ENCODE measurements at places on chromosomes 1 and 21.

DNA sequence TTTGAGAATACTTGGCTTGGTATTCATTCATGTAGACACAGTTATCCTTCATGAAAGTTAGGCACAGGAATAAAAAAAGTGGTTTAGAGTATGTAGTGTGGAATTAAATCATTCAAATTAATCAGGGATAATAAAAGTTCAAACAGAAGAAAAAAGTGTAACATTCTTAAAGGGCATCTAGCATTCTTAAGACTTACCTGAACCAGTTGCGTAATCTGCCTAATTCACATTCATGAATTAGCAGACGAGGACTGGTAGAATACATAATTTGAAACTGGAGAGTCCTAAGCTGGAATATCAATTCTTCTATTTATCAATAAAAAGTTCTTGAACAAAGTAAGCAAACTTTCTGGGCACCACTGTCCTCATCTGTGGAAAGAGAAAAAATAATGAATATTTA, 157.0 kb upstream of the DEPDC1 start:
- DNase-seq: no peak

DNA sequence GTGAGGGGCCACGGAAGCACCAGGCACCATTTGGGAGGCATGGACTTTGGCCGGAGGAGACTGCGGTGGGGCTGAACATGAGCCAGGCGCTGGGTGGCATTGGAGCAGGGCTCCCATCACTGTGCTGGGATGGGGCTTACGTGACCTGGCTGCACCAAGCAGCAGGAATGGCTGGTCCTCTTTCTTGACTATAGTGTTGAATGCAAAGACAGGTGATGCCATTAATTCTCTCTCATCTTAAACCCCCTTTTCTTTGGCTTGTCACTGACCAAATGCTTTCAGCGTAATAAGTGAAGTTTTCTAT, 447.9 kb downstream of the CAMTA1 start:
- DNase-seq: no peak

- DNase-seq: peak; percentile 21
These were observed 28.3 kb downstream of the ALPL start for GRCh38 chr1:21537511-21537931.

DNA sequence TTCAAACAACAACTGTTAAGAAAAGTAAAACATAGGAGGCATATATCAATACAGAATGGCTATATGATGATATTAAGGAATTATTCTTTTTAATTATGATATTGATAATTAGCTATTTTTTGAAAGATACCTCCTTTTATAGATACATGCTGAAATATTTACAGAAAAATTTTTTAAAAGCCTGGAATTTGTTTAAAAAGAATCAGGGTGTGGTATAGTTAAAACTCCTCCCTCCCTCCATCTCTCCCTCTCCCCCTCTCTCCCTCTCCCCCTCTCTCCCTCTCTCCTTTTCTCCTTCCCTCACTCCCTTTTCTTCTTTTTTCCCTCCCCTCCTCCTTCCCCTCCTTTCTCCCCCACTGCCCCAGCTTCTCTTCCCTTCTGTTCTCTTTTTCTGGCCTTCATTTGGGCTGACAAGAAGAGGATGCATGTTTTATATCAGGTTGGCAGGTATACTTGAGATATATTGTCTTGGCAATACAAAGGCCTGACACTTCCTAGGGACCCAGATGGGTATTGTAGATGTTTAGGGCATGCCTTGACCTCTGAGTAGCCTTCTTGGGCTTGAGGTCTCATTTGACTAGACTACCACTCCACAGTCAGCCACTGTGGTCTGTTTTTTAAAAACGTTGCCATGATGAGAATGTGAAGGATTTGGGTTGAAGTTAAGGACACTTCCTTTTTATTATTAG, 124.5 kb downstream of the FGGY start:
- DNase-seq: no peak

- DNase-seq: no peak
These were observed 23.1 kb upstream of the PHTF1 start for GRCh38 chr1:113782406-113782805.

DNA sequence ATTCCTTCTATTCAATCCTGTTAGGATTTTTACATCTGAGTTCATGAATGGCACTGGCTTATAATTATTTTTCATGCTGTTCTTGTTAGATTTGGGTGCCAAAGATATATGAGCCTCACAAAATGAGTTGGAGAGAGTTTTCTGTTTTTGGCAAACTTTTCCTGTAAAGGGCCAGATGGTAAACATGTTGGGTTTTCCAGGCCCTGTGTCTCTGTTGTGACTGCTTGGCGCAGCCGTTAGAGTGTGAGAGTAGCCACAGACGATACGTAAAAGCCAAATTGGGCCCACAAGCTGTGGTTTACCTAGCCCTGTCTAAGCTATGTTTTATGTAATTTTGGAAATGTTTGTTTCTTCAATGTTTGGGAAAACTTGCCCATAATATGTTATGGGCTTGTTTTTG, 15.6 kb upstream of the CA6 start:
- no peak for DNase-seq
